CD4-positive, alpha-beta T cell treated with Interleukin-6 at 100 ng/mL for 8 hours (primary cell): ENCODE measurements at places on chromosomes 16 and 17.

GRCh38 chr17:20028443-20028842 lies 19.3 kb downstream of the SPECC1 start:
- DNase-seq = no peak

DNA sequence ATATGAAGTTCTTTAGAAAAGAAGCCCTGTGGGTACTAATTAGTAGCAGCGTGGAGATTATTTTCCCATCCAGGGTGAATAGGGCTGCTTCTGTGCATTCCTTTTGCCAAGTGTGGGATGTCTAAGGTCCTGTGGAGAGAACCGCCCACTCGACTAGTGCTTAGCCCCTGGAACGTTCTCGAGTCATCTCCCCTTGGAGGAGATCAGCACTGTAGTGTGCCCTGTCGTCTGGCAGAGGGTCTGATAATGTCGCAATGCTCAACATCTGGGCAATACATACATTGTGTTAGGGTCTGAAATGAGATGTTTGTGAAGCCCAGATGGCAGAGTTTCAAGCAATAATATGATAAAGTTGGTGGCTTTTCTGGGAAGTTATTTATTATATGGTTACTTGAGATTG lies 64.8 kb downstream of the SPECC1 start:
- DNase-seq = no peak

GRCh38 chr17:27499451-27500265 lies 43.4 kb downstream of the KSR1 start:
- DNase-seq = no peak

DNA sequence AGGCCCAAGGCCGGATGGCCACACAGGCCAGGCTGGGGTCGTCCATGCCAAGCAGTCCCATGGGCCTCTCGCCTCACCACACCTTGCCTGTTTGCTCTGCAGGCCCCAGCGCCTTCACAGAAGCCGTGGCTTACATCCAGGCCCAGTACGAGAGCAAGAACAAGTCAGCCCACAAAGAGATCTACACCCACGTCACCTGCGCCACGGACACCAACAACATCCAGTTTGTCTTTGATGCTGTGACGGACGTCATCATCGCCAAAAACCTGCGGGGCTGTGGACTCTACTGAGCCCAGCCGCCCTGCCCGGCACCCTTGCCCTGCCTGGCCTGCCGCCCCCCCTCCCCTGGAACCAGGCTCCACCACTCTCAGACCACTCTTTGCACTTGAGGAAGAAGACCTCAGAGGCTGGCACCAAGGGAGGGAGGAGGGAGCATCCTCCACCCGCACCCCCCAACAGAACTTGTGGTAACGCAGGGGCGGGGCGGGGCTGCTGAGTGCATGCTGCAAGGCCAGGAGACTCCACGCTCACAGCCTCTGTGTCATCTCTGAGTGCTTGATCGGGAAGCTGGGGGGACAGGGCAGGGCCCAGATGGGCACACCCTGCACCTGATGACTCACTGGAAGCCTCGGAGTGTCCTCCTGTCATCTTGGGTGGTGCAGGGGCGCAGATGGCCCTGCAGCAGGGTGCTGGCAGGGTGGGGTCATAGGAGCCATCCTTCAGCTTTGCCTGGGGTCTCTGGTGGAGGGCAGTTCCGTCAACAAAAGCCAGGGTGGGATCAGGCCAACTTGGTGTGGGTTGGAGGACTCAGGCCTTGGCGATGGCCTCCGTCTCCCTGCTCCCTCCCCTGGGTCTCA lies 81.5 kb downstream of the AMFR start:
- DNase-seq = no peak

DNA sequence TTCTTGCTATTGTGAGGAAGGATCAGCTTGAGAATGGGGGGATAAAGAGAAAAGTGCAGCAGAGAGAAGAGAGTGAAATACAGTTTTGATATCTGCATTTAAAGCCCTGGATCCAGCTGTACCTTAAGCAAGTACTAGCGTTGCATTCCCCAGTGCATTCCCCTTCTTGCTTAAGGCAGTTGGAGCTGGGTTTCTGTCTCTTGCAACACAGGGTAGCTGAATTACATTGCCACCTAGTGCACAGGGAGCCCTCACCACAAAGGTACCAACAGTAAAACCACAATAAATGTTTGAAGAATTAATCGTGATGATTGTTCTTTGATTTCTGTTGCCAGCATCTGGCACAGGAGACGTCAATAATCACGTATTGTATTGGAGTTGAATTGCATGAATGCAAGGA lies 588.7 kb downstream of the RBFOX1 start:
- no peak for DNase-seq
